Effector CD4-positive, alpha-beta T cell (primary cell): ENCODE measurements at places on chromosomes 7 and 10.

GRCh38 chr7:99021941-99022560 lies 121.9 kb downstream of the SMURF1 start:
- no peak for DNase-seq

DNA sequence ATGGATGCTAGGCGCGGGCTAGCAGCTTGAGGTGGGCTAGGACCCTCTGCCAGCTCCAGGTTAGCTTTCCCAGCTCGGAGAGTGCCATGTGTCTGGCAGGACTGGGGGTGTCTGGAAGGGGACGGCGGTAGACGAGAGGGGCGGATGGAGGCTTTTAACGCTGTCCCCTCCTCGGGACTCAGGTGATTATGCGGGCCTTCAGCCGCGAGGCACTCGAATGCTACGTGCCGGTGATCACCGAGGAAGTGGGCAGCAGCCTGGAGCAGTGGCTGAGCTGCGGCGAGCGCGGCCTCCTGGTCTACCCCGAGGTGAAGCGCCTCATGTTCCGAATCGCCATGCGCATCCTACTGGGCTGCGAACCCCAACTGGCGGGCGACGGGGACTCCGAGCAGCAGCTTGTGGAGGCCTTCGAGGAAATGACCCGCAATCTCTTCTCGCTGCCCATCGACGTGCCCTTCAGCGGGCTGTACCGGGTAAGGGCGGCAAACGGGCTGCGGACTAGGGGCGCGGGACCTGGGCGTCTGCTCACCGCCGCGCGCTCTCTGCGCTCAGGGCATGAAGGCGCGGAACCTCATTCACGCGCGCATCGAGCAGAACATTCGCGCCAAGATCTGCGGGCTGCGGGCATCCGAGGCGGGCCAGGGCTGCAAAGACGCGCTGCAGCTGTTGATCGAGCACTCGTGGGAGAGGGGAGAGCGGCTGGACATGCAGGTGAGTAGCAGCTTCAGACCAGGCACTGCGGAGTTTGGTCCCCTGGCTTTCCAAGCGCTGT lies 1.1 kb downstream of the CYP26A1 start:
- DNase-seq, result no peak

GRCh38 chr10:109933984-109934565 lies 10.8 kb upstream of the XPNPEP1 start:
- DNase-seq, result no peak

DNA sequence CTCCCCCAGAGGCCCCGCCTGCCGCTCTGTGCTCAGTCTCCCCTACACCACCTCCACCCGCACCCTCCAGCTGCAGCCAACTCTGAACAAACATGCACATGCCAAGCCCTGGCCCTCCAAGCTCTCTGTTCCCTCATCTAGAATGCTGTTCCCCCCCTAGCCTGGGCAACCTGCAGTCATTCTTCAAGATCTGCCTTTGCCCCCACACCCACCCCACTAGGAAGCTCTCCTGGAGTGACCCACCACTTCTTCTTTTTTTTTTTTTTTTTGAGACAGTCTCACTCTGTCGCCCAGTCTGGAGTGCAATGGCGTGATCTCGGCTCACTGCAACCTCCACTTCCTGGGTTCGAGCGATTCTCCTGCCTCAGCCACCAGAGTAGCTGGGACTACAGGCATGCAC lies 13.7 kb downstream of the MYL10 start:
- no peak for DNase-seq

GRCh38 chr10:75428434-75429158 lies 2.8 kb upstream of the LRMDA start:
- no peak for DNase-seq

- DNase-seq, result no peak
Observed at GRCh38 chr7:35249537-35249907, 4.4 kb downstream of the TBX20 start.

- no peak for DNase-seq
Observed at GRCh38 chr10:76303682-76304316, 872.4 kb downstream of the LRMDA start.

GRCh38 chr7:99752356-99752755 lies 17.4 kb upstream of the CYP3A7 start:
- DNase-seq, result no peak

DNA sequence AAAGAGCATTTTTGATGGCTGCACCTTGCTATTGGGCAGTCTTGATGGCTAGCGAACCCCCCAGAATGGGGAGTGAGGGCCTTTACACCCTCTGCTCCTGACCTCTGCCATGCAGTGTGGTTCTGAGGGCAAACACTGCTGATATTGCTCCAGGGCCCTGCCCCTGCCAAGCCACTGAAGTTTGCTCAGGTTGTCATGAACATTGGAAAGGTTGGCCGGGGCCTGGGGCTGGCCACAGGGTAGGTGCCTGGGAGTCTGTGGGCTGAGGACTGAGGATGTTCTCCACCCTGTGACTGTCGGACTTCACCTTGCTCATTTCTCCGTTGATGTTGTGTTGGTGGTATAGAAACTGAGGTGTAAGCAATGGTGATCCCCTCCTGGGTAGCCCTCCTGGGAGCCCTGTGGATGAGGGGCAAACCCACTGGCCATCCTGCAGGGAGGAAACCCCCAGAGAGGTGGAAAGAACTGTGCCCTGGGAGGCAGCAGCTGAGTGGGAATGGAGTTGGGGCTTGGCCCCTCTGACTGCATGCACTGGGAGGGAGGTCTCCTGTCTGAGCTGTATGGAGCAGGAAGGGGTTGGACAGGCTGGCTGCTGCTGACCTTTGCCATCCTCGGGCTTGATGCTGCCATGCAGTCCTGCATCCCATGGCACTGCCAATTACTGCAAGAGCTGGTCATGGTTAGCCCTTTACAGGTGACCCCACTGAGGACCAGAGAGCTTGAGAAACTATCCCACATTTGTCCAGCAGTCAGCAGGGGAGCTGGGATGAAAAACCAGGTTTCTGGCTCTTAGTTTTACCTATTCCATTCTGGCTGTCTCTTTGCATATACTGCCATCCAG lies 77.1 kb downstream of the SH2D4B start:
- no peak for DNase-seq

DNA sequence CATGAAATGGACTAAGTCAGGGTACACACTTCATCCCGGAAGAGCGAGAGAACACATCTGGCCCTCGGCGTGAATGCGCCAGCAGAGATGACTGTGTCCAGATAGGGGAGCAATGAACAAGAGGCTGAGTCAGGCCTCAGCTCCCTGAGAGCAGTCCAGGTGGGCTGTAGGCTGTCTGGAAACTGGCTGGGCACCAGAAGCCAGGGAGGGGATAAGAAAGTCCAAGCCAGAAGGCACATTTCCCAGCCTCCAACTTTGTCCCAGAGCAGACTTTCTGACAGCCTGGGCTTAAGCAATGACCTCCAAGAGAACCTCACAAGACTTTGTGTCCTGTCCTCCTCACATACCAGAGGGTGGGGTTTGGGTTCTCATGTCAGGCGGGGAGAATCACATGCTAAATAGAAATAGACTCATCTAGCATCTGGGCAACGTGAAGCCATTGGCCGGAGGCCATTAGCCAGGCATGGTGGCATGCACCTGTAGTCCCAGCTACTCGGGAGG lies 157.2 kb downstream of the ARHGAP12 start:
- DNase-seq, result no peak

DNA sequence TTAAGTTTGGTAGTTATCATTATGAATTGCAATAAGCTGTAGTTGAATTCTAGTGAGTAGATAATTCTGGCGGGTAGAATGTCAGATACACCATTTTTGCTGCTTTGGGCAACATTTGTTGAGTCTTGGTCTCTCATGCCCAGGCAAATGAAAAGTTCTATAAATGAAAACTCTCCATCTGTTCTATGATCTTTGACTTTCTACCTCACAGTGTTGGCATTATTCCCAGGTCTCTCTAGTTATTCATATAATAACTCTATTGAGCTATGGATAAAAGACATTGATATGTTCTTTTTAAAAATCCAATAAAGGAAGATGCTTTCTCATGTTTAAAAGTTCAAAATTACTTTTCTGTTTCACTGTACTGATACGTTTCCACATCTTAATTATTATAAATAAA lies 415.3 kb upstream of the SEMA3D start:
- no peak for DNase-seq

DNA sequence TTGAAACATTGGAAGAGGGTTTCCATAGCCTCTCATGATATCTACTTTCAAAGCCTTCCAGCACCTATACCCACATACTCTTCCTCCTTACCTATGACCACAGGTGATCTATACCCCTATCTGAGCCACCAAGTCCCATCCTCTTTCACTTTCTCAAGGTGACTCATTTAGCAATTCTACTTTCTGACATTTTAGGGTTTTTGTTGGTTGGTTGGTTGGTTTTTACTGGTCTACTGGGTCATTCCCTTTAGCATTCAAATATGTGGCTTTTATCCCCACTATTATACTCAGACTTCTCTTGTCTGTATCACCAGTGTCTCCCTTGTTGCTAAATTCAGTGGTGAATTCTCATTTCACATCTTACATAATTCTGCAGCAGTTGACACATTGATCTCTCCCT lies 130.4 kb upstream of the STEAP4 start:
- DNase-seq, result no peak

GRCh38 chr7:37916673-37917660 lies at the start of gene SFRP4:
TSS of gene SFRP4 (minus strand) at chr7:37916817. CDS start at chr7:37916537, 280 bp downstream.
- no peak for DNase-seq

- DNase-seq, result peak; percentile 47
Observed at GRCh38 chr7:111735661-111736551, 173.6 kb upstream of the IMMP2L start.

- DNase-seq, result no peak
Observed at GRCh38 chr7:55154096-55154495, 135.3 kb downstream of the EGFR start.

- no peak for DNase-seq
Observed at GRCh38 chr10:80908611-80909010, 370.9 kb downstream of the SH2D4B start.

DNA sequence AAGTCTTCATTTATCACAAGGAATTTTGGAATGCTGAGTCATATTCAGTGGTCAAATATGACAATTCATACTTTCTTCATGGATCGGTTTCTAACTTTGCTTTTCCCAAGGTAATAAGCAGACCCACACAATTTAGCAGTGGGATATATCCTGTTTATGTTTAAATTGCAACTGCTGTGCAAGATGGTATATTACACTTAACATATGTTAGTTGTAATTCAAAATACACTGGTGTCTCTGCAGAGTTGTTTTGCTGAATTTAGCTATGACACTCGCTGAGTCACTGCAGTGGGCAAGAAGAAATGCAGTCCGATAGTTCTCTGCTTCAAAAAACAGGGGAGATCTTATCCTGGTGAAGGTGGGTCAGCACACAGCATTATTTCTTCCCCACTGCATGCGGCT lies 194.8 kb upstream of the PTN start:
- DNase-seq, result no peak

DNA sequence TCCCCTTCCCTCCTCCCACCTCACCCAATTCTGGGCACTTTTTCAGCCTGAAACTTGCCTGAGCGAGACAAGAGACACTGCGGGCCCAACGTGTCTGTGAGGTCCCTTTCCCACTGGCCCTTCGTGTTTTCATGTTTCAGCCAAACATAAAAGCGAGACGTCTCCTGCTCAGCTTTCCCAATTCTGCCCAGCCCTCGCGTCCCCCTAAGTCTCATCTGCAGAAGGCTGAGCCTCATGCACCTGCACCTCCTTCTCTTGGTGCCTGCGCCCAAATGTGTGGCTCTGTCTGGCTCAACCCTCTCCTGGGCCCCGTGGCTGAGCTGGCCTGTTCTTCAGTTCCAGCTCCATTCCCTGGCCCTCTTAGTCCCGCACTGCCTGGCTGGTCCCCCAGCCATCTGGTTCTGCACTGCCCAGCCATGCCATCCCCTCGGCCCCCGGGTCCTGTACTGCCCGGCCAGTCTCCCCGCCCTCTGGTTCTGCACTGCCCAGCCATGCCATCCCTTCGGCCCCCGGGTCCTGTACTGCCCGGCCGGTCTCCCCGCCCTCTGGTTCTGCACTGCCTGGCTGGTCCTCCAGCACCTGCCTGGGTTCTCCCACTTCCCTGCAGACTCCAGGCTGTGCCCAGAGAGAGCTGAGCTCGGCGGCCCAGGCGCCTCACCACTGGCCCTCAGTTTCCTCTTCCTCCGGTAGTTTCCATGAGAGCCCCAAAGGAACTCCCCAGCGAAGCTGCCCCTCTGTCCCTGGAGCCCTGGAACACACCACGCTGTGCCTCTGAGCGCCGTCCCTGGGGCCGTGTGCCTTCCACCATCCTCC lies 224.1 kb downstream of the DNAJB6 start:
- no peak for DNase-seq

DNA sequence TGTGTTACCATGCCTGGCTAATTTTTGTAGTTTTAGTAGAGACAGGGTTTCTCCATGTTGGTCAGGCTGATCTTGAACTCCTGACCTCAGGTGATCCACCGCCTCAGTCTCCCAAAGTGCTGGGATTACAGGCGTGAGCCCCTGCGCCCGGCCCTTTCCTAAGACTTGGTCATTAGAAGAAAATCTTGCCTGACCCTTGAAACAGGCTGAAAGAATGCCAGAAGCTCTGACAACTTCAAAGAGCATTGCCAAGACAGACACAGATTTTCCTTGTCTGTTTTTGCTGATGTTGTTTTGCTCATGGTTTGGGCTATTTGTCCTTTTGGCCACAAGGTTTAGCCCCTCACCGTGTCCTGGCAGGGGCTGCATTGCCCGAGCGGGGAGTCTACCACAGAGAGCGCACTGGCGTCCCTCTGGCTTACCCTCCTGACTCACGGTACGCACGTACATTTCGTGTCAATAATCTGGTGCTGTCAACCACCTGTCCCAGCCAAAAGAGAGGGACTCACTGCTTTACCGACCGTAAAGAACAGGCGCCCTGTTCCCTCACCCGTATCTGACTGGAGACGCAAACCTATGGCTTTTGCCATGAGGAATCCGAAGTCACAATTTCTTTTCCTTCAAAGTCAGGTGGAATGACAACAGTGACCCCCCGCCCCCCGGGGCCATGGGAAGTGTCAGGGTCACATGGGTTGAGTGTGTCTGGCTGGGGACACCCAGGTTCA lies 10.1 kb upstream of the INPP5A start:
- no peak for DNase-seq

- no peak for DNase-seq
Observed at GRCh38 chr10:124289851-124290795, 128.6 kb downstream of the OAT start.

DNA sequence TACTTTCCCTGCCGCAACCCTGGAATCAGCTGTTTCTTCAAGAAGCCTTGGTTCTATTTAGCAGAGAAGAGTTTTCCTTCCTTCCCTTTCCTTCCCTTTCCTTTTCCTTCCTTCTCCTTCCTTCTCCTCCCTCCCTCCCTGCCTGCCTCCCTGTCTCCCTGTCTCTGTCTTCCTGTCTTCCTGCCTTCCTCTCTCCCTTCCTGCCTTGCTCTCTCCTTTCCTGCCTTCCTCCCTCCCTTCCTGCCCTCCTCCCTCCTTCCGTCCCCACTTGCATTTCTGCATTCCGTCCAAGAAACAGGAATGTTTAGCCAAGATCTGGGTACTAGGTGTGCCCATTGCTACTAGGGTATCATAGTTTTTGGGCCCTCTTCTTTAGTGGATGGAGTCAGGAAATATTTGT lies 21.9 kb downstream of the SND1 start:
- no peak for DNase-seq

- no peak for DNase-seq
Observed at GRCh38 chr7:50367570-50367969, 63.1 kb downstream of the IKZF1 start.

- DNase-seq, result no peak
Observed at GRCh38 chr10:88478256-88478655, 104.9 kb downstream of the RNLS start.
